ENCODE measurements at places on chromosomes 3 and 15.

DNA sequence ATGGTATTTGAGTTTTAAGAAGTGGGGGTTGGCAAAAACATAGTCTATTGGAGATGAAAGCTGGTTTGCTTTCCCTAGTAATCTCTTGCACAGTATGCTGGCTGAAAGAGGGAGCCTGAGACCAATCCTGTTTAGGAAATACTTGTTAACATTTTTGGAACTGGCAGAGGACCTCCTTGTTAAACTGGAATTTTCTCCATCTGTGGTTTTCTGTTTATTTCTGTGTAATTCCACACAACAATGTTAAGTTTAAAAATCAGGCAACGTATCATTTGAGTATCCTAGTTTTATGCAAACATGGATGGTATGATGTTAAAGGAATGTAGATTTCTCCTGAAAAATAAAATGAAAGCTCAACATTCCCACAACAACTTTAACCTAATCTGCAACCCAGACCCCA lies 536.0 kb upstream of the TBL1XR1 start:
- no peak for DNase-seq

DNA sequence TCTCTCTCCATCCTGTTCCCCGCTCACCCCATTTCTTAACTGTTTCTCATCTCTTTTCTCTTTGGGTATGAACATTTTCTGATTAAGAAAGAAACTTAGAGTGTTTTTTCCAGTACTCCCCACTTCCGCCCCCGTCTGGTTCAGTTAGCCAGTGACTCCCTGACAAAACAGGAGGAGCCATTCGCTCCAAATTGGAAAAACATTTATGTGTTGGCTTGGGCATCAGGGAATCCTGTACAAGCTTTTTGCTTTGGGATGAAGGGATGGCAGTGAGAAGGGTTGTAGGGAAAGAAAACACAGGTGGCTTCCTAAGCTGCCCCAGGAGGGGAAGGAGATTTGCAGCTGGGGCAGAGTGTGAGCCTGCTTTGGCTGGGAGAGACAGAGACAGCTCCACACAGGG lies 47.0 kb downstream of the BOC start:
- no peak for DNase-seq

GRCh38 chr3:186985661-186986364 lies 55.5 kb downstream of the ST6GAL1 start:
- DNase-seq = no peak

DNA sequence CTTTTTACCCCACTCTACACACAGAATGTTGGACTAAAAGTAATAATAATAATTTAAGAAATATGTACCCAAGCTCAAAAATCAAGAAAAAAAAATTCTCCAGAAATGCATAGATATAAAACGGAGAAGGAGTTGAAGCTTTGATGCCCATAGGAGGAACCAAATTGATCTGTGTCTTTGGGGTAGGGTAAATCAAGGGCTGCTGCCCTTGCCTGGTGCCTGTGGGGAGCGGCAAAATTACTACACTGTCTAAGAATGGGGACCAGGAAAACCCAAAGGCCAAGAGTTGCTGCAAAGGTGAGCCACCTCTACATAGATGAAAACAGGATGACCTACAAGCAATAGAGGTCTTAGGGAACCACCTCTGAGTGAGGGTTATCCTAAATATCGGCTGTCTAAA lies 56.0 kb upstream of the SPPL2A start:
- DNase-seq = no peak

Data from stimulated activated CD4-positive, alpha-beta T cell treated with anti-CD3 and anti-CD28 coated beads, Interleukin-4, amount 100 ng/mL, for 24 hours (primary cell).